Renal cortex interstitium (tissue), 15 donors: ENCODE measurements at places on chromosomes 5 and 9.

- no peak for DNase-seq
These were observed 3.5 kb downstream of the DMXL1 start for GRCh38 chr5:119074419-119074818.

DNA sequence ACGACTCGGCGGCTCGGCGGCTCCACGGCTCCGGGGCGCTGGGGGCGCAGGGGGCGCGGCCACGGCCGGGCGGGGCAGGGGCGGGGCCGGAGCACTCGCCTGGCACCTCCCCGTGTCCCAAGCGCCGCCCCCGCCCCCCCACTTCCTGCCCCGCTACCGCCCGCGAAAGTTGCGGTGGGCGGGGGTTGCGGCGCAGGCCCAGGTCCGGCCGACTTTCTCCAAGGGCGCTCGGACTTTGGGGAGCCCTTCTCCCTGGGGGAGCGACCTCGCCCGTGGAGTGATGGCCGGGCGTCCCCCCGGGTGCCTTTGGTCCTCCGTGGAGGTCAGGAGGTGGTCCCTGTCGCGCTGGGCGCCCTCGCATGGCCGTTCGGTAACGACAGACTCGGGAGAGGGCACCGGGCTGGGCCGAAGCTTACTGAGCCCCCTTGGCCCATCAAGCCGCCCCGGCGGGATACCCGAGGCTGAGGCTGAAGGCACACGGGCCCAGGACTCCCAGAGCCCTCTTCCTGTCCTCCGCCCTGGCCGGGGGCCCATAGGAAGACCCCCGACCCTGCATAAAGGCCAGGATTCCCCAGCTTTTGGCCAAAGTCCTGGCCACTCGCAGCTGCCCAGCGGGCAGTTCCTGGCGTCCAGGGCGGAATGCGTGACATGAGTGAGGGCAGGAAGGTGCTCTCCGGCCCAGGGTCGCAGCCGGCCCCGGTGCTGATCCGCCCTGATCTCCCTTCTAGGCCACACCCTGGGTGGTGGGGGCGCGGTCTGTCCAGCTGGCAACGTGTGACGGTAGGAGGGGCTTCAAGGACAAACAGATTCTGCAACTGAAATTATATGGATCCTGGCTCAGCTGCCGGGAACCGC lies 883 bp upstream of the VAV2 start:
- no peak for DNase-seq

GRCh38 chr5:127671218-127671617 lies 22.3 kb downstream of the CTXN3 start:
- DNase-seq, result no peak

- no peak for DNase-seq
These were observed 350.5 kb upstream of the PANK3 start for GRCh38 chr5:168929656-168930055.

- no peak for DNase-seq
These were observed 232.3 kb downstream of the FANCC start for GRCh38 chr9:95085036-95085770.

DNA sequence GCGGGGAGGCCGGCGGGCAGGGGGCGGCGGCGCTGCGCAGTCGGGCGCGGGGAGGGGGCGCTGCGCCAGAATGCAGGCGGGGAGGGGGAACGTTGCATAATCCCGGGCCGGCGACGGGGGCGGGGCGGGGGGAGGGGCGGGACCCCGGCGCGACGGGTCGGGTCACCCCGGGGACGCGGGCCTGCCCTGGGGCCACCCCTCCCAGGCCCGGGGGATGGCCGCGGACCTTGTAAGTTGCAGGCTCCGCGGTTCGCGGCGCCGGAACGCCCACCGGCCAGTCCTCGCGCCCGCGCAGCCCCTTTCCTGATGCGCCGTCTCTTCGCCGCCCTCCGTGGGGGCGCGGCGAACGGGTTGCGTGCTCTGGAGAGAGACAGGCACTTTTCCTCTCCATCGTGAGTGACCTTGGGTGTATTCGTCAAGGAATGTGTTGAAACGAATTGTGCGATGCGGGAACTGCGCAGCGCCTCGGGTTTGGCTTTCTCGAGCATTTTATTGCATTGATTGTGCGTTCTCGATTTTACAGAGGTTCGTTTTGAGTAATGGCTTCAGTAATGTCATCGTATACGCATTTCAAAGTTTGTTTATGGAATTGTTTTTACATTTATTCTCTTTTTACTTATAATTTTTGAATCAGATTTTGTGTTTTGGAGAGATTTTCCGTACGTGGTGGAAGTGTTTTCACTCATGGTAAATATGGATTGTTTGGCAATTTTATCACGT lies 802 bp downstream of the SPIN1 start:
- peak; percentile 43 for DNase-seq

DNA sequence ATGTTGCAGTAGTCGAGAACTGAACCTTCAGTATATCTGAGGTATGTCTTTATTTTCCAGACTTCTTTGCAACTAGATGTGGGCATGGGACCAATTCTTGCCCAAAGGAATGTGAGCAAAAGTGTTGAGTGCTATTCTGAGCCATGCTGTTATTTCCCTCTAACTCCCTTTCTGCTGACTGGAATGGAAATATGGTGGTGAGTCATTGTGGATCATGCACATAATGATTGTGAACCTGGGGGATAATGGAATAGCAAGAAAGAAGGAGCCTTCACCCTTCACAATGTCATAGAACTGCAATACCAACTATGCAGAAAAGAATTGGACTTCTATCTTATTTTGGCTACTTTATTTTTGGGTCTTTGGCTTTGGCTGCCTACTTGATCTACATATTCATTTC lies 10.3 kb upstream of the DOCK2 start:
- no peak for DNase-seq

DNA sequence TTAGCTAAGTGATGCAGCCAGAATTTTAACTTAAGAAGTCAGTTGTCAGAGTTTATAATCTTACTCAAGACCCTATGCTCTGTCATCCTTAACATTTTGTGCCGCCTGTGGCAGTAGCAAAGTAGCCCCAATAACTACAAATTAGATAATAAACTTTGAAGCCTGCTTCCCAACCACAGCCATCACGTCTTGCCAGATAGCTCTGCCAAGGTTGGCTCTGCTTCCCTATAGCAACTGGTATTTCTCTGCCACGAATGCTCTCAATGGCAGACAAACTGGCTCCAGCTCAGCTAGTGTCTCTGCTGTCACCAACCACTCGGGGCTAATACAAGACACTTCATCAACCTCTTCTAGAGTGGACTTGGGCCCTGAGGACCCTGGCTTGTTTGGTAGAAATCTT lies 576.1 kb downstream of the CDH12 start:
- no peak for DNase-seq

DNA sequence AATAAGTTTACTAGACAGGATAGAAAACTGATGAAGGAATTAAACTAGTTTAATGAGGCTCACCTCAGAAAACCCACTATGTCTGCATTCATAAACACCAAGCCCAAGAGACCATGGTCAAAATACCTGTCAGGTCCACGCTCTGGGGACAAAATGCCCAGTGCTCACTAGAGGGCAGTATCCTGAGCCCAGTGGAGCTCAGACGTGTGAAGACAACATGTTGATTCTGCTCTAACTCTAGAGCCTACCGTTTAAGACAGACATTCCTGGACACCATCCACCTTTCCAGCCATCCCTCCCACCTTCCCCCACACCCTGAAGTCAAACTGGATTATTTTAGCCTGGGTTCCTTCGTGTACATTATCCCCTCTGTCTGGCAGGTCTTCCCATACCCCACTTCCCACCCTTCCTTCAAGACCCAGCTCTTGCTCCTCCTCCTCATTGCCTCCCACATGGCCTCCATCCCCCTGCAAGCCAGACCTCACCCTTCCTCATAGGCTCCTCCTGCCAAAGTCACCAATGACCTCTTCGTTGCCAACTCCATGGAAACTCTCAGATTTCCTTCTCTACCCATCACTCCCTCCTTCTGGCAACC lies 142.3 kb upstream of the FSTL4 start:
- peak; percentile 25 for DNase-seq

DNA sequence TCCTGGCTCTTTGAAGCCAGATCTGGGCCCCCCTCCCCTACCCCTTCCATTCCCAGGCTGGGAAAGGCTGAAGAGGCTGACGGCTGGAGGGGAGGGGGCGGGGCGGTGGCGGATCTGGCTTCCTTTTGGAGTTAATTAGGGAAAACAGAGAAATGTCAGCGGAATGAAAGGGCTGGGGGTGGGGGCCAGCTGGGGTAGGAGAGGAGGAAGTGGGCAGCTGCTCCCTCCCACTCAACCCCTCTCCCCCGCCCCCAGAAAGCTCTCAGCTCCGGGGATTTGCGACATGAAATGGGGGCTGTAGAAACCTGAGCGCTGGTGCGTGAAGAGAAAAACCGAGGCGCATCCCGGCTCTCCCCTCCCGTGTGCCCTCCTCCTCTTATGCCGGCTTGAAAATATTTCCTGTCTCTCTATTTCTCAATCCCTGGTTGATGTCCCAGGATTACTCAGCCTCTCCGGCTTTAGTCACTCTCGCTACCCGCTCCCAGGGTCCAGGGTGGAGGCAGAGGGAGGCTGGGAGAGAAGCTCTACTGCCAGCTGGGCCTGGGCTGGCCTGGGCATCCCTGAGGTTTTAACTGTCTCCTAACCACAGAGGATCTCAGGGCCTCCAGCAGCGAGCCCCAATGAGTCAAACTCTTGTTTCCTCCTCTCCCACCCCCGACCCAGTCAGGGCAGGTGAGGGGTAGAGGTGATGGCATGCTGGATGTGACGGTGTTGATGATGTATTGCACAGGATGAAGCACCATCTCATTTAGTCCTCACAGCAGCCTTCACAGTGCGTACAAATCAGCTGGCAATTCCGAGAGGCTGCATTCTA lies 20.1 kb downstream of the PCDHGC5 start:
- DNase-seq, result no peak

DNA sequence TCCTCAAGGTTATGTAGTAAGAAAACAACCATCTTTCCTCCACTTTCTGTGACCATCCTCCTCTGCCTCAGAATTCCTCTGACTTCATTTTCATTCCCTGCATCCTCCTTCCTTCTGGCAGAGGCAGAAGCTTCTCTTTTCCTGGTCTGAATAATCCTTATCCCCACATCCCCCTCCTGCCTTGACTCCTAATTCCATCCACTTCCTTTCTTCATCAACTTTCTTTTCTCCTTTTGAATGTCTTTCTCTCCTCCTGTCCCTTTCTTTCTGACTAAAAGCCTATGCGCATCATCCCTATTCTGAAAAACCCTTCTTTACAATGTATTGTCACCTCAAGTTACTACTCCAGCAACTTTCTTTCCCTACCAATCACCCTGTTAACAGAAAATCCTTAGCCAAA lies 79.0 kb downstream of the CDO1 start:
- no peak for DNase-seq

DNA sequence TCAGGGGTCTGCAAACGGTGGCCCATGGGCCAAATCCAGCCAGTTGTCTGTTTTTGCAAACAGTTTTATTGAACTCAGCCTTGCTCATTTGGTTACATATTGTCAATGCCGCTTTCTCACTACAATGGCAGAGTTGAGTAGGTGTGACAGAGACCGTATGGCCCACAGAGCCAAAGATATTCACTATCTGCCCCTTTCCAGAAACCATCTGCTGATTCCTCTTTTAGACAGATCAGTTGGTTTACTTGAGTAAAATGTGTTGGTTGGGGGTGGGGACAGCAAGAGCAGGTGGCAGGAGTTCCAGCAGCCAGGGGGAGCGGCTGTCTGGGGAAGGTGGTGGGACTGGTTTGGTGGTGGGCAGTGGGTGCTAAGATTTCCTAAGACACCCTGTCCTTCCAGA lies 54.8 kb downstream of the COL27A1 start:
- DNase-seq, result no peak

- DNase-seq, result no peak
These were observed 111.8 kb downstream of the HMHB1 start for GRCh38 chr5:143923634-143924266.

DNA sequence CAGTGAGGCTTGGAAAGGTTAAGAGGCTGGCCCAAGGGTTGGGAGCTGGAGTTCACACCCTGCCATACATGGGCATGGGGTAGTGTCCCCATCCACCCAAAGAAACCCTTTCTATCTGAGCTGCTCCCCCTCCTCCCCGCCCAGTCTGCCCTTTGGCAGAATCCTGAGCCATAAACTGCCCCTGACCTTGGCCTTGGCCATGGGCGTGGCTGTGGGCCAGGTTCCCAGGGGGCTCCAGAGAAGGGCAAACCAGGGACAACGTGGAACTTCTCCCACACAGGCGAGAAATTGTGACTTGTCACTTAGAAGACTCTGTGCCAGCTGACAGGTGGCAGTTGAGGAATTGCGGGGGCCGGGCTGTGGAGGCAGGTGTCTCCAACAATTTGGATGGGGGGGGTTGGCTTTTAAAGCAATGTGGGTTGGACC lies 4.8 kb downstream of the FAM78A start:
- no peak for DNase-seq

GRCh38 chr9:118170032-118170955 lies 466.1 kb downstream of the TLR4 start:
- peak; percentile 54 for DNase-seq

DNA sequence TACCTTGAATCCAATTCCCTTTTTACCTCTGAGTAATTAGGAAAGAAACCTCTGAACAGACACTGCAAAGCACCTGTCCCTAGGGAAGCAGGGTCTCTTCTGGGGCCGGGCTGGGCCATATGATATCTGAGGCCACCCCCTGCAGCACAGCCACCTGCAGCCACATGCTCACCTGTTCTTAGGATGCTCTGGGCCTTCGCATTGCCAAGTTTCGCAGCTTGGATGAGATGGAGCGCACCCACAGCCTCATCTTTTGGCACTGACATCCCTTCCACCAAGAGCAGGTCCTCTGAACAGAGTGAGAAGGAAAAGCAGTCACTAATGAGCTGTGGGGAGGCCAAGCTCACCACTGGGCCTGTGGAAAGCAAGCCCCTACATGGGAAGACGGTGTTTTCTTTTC lies 27.3 kb downstream of the CLTA start:
- no peak for DNase-seq

DNA sequence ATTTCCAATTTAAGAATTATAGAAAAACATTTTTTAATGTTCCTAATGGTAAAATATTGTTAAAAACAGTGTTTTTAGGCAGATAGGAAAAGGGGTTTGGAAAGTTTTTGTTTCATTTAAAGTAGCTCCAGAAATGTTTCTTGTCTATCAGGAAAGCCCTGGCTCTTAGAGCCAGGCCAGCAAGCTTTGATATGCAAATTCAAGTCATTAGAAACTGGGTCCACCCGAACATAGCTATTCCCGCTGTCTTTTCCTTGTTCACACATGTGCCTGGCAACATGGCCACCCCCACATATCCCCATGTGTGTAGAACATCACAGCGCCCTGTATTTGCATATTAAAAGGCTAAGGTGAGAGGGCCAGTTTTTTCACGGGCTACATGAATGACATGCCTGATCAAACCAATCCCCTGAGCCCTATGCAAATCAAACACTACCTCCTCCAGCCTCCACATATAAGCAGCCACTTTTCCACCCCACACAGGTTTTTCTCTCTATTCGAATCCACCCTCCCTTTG lies 925.3 kb upstream of the CDH10 start:
- no peak for DNase-seq

DNA sequence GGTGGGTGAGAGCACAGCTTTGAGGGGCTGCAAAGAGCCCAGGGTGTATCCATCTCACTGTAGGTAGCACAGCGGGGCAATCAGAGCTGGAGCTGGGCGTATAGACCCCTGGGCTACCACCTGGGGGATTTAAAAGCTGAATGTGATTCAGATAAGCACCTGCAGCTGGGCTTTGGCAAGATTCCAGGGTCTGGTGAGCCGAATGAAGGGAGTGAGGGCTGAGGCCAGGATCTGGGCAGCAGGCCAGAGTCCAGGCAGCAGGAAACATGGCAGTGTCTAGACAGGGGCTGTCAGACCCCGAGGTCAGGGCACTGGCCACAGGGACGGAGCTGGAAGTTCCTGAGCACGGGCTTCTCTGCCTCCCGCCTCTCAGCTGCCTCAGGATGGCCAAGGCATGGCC lies 8.7 kb downstream of the ASS1 start:
- DNase-seq, result no peak

- DNase-seq, result no peak
These were observed 65.0 kb downstream of the PRRT1B start for GRCh38 chr9:131610231-131610761.

GRCh38 chr9:31034311-31034710 lies 1350.1 kb upstream of the ACO1 start:
- DNase-seq, result no peak
